ENCODE measurements at places on chromosomes 2 and 18.

- no peak for DNase-seq
These were observed 150.8 kb upstream of the PGAP1 start for GRCh38 chr2:197077336-197077735.

- DNase-seq = no peak
These were observed 34.1 kb upstream of the KCNF1 start for GRCh38 chr2:10877651-10878111.

- DNase-seq = no peak
These were observed 17.9 kb downstream of the REV1 start for GRCh38 chr2:99471654-99472599.

DNA sequence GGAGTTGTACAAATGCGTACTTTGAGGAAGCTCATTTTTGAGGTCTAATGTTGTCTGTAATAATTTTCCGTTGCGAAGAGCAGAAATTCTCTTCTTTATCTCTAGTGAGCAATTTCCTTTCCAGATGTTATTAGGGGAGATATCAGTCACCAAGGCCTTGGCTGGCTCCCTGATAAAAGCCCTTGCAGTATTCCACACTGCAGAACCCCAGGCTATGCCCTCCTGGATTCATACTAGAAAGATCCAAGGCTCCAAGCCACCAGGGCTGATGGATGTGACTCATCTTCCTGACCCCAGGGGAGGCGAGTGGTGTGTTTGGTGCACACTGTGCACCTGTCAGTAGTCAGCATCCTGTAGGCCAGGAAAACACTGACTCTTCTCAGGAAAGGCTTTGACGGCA lies 34.7 kb downstream of the INO80C start:
- no peak for DNase-seq

GRCh38 chr18:35747894-35748472 lies 166.4 kb downstream of the GALNT1 start:
- DNase-seq = no peak

- DNase-seq = no peak
These were observed 37.3 kb upstream of the GRP start for GRCh38 chr18:59182673-59183072.

- DNase-seq = no peak
These were observed 125.1 kb downstream of the TANC1 start for GRCh38 chr2:159093497-159093896.

DNA sequence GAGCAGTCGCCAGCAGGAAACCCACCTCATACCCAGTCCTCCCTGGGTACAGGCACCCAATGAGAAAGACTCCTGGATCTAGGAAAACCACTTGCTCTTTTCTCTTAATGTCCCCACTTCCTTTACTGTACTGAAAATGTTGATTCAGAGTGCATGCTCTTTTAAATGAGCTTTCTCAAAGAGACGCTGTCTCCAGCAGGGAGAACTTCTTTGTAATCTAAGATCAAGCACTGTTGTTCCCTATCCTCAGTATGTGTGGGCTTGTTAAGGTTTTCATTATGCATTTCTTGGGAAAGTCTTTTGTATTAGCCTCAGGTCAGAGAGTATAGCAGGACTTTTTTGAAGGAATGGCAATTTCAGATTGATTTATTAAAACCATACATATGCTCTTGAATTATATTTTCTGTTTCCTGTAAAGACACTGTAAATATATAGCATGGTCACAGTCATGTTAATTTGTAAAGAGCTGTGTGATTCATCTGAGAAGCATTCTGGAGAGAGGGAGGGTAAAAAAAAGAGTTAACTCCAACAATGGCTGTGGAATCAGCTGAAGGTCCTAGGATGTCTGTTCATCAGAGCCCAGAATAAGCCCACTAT lies 178.1 kb downstream of the MGAT5 start:
- DNase-seq = no peak

DNA sequence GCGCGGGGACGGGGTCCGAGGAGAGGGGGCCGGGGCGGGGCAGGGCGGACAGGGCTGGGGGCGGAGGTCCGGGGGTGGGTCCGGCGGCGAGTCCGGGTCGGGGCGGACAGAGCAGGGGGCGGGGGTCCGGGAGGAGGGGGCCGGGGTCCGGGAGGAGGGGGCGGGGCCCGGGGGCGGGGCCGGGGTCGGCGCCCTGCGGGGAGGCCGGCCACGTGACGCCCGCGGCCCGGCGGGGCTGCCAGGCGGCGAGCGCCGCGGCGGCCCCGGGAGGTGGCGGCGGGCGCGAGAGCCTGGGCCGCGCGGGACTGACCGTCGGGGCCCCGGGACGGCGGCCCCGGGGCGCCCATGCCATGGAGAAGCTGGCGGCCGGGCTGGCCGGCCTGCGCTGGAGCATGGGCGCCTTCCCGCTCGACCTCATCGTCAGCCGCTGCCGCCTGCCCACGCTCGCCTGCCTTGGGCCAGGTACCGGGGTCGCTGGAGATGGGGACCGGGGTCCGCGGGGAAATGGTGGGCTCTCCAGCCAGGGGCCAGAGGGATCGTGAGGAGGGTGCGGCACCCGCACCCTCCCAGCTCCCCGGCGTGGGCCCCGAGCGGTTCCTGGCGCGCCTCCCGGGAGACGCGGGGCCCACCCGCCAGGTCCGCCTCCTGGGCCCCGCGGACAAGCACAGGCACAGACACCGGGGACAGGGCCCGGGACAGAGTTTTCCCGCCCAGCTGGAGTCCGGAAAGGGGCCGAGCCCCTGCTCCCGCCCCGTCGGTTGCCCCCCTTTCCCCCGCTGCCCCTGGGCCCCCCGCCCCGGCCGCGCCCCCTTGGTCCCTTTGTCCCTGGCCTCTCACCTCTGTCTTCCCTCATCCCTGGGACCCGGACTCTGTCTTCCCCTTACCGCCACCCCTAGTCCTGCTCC lies at the start of gene GAREM2:
TSS of gene GAREM2 (plus strand) at position 218 of the 905 bp plus-strand sequence. CDS start at position 351, 133 bp downstream.
- no peak for DNase-seq

GRCh38 chr18:8548186-8548585 lies 61.1 kb upstream of the RAB12 start:
- peak; percentile 6 for DNase-seq

Data from AG04450 (cell line).